Fibroblast of skin of right quadriceps (primary cell): ENCODE measurements at places on chromosomes 3 and 15.

DNA sequence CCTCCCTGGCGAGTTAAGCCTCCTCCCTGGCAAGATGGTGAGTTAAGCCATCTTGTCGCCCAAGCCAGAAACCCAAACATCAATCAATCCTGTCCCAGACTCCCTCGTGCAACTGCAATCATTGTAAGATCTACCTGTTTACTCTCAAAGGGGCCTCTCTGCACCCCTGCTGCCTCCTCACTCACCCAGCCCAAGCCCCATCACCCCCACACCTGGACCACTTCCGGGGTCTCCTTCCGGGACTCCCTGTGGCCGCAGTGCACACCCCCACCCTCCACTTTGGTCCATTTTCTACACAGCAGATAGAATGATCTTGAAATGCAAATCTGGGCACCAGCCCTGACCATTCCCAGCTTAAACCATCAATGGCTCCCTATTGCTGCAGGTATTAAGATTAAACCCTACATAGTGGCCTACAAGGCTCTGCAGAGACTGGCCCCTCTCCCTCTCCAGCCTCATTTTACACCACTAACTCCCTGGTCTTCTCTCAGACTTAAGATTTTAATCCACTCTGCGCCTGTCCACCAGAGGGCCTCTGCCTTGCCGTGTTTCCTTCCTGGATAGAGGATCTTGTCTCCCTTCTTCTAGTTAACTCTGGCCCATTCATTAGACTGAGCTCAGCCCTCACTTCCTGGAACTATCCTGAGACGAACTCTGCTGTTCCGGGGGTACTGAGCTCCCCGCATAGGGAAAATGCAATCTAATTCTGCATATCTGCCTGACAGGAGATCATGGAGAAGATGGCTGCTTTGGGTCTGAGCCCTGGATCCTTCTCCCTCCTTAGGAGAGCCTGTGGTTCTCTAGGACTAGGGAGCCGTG, 41.9 kb upstream of the SLC6A1 start:
- peak; percentile 53 for DNase-seq

- peak; percentile 13 for DNase-seq
Observed at GRCh38 chr3:52827441-52827840, 3.0 kb downstream of the ITIH4 start.

DNA sequence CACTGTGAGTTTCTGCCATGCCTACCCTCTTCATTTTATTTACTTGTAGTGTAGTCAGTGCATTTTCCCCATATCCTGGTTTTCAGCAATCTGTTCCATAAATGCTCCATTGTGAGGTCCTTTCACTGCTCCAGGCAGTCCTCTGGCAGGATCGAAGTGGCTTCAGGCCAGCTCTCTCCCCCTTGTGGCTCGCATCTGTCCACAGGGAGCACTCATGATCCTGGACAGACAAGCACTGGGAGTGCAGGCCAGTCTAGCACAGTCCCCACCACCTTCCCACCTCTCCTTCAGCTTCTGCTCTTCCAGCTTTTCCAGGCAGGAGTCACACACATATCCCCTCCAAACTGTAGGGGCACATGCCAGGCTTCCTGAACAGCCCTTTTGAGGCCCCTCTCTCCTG, 173.6 kb downstream of the PPM1L start:
- no peak for DNase-seq

DNA sequence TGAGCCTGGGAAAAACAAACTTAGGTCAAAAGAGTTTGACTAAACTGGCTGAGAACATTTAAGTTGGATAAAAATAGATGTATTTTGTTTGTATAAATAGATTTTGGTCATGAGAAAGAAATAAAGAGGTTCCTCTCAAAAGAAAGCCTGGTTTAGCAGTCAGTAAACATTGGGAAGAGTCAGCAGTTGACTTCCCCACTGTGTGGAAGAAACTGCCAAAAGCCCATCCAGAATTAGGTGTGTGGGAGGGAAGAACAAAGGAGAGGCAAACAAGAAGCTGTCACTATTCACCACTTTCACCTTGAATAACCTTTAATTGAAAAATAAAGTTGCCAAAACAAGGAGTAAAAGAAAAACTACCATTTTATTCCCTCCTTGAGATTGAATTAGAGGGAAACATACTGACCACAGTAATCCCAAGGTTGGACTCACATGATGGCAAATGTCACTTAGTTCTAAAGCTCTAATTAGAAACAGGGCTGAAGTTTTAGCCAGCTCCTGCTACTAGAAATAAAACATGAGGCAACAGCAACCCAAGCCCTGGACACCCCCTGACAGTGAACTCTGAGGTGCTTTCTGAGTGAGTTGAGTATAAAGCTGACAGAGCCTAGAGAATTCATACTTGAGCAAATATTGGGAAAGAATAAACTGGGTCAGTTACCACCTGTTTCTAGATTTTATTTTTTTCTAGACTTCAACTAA, 139.3 kb downstream of the SERPINI1 start:
- DNase-seq = no peak

- DNase-seq = peak; percentile 97
Observed at GRCh38 chr3:115790759-115791158, 167.4 kb downstream of the GAP43 start.

GRCh38 chr3:55902221-55902900, 415.3 kb upstream of the WNT5A start:
- no peak for DNase-seq

DNA sequence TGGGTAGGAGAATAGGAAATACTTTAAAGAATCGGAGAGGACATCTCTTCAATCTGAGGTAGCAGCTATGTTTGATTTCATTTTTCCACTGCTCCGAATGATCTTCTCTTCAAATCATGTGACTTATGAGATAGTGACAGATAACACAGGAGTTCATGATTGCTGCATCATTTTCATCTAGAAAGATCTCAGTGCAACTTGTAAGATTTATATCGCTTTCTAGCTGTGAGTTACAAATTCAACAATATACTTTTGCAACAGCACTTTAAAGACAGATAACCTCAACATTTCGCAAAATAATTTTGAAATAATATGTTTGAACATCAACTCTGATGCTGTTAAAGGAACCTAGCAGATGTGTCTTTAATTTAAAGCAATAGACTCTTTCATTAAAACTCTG, 99.9 kb upstream of the CCDC80 start:
- DNase-seq = no peak

DNA sequence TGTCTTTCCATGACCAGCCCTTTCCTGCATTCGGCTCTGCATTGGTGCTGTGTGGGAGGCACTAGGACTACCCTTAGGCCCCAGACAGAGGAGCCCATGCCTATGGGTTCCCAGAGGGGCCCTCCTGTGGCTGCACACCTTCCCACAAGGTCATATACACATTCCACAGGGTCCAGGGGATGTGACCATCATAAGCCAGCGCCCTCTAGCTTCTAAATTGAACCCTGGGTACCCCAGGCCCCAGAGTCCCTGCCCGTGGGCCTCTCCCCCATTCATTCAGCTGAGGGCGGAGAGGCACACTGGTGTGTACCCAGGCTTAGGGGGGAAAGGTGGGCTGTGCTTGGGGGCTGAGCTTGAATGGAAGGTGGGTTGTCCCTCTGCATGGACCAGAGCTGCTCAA, 10.2 kb upstream of the SLC6A6 start:
- no peak for DNase-seq

- no peak for DNase-seq
Observed at GRCh38 chr3:110016235-110016815, 679.0 kb upstream of the DPPA4 start.

GRCh38 chr15:63258658-63259057, 18.7 kb upstream of the APH1B start:
- DNase-seq = no peak

DNA sequence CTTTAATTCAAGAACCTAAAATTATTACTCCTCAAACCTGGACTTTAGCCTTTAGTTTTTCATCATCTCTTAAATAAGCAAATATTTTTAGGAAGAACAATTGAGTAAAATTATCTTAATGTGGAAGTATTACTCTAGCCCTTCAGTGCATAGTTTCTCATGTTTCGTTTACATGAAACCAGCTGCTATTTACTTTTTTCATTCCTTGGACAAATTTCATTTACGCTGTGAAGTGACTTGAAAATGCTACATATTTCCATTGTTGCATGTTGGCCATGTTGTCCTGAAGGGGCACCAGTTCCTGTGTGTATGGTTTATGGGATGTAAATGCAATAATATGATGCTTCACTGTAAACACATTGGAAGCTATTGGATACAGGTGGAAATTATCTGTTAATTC, 49.9 kb downstream of the SLC25A26 start:
- no peak for DNase-seq

GRCh38 chr15:23518104-23518503, 47.4 kb upstream of the MKRN3 start:
- no peak for DNase-seq

DNA sequence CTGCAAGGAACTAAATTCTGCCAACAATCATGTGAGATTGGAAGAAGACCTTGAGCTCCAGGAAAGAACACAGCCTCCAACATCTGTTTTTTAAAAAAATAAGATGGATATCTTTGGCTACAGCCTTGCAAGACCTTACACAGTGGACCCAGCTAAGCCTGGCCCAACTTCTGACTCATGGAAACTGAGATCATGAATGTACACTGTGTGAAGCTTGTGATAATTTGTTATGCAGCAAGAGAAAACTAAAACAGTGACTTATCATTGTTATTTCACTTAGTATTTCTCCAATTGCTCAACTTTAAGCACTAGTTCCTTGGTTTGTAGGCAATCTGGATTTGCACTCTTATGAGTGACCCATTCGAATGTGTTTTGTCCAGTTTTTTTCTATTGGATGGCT, 29.3 kb downstream of the SHQ1 start:
- peak; percentile 58 for DNase-seq

GRCh38 chr3:10471054-10471688, 34.2 kb downstream of the ATP2B2 start:
- DNase-seq = peak; percentile 11

DNA sequence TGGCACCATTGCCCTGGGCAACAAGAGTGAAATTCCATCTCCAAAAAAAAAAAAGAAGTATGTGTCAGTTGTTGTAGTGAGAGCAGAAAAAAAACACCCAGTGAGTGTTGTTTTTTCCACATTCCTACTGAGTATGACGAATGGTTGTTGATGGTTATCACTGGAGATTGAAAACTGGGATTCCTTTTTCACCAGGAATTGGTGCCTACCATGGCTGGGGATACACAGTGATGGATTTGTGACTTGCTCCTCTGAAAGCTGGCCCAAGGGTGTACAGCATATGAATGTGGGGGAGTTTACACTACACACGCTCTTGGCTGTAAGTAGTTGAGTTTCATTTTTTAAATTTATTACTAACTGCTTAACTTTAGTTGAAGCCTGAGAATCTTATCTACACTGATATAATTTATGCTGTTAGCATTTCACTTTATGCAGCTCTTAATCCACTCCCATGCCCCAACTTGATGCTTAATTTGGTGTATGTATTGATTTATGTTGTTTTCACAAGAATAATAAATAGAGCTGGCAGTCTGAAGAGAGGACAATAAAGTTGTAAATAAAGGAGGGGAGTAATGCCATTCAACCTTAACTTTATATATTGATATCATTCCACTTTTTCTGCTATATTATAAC, 56.0 kb upstream of the MME start:
- peak; percentile 63 for DNase-seq

- DNase-seq = no peak
Observed at GRCh38 chr3:184343200-184343876, 5.9 kb downstream of the FAM131A start.

- peak; percentile 19 for DNase-seq
Observed at GRCh38 chr15:88258093-88258641, 1.6 kb upstream of the NTRK3 start.

GRCh38 chr3:194117104-194117845, 18.7 kb upstream of the HES1 start:
- no peak for DNase-seq

DNA sequence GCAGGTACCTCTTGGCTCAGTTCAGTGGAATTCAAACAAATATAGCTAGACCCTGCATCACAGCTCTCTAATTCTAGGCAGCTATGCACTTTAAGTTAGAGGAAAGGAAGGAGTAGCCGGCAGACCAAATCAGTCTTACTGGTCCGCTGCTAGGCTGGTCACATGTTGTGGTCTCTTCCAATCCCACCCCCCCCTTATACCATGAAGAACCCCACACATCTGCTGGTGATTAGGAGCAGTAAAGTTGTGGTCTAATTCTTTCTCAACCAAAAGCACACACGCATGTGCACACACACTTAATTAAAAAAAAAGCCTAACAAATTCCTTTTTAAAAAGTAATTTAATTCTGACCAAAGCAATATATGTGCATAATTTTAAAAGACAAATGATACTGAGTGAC, 16.7 kb upstream of the SH3GL3 start:
- peak; percentile 88 for DNase-seq

DNA sequence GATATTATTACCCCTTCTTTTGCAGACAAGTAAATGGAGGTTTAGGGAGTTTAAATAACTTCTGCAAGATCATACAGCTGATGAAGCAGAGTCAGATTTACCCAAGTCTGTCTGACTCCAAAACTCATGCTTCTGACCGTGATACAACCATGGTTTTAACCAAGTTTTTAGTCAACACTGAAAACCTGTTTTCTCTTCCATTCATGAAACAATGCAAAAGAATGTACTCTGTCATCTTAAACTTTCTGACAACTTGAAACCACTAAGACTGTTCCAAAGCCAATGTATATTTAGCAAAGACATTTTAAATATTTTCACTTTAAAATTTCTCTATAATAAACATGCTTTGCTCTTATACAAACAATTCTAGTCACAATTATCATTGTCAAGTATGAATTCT, 77.0 kb upstream of the RBMS3 start:
- DNase-seq = peak; percentile 45

DNA sequence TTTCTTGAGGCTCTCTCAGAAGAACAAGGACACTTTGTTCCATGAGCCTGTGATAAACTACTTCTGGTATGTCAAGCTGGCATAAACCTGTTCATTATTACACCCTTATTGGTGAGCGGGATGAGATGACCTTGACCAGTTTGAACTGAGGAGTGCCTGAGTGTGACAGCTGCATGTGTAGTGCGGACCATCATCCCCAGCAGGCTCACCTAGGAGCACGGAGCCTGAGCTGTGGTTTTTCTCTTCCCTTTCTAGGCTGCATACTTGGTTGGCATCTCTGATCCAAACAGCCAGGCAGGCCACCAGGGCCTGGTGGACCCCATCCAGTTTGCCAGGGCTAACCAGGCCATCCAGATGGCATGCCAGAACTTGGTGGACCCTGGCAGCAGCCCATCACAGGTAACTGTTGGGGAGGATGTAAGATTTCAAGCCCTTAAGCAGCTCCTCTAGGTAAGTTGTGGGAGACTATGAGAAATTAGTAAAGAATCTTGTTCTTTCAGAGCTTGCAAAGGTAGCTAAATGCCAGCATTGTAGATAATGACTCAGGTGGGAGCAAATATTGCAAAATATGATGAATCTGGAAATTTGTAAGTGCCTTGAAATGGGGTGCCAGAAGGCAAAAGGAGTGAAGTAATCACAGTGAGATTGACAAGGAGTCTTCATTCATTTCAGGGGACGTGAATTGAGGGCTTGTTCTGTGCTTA, 288.9 kb upstream of the TPM1 start:
- DNase-seq = no peak

DNA sequence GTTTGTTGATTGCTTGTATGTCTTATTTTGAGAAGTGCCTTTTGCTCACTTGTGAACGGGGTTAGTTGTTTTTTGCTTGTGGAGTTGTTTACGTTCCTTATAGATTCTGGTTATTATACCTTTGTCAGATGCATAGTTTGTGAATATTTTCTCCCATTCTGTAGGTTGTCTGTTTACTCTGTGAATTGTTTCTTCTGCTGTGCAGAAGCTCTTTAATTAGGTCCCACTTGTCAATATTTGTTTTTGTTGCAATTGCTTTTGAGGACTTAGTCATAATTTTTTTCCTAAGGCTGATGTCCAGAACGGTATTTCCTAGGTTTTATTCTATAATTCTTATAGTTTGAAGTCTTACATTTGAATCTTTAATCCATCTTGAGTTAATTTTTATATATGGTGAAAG, 285.3 kb upstream of the GADL1 start:
- DNase-seq = no peak
